ENCODE measurements at places on chromosomes 16 and 17.

DNA sequence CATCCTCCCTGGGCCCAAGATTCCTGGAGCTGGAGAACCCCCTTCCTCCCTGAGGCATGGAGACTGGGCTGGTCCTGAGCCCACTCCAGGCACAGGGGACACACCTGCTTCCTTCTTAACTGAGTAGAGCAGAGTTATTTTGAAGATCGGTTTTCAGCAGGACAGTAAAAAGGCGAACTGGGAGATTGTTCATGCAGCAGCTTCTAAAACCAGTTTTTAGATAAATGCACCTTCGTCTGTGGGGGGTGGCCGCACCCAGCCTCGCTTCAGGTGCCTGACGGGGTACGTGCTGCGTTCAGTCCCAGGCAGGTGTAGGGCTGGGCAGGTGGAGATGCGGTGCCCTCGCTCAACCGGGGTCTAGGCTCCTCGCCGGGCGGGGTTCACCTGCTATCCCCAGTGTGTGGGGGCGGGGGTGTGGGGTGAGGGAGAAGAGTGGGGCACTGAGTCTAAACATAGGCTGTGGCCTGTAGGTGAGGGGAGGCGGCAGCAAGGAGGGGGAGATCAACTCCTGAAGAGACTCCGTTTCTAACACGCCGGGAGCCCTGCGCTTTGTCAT, 69.5 kb downstream of the JPH3 start:
- DNase-seq = no peak

DNA sequence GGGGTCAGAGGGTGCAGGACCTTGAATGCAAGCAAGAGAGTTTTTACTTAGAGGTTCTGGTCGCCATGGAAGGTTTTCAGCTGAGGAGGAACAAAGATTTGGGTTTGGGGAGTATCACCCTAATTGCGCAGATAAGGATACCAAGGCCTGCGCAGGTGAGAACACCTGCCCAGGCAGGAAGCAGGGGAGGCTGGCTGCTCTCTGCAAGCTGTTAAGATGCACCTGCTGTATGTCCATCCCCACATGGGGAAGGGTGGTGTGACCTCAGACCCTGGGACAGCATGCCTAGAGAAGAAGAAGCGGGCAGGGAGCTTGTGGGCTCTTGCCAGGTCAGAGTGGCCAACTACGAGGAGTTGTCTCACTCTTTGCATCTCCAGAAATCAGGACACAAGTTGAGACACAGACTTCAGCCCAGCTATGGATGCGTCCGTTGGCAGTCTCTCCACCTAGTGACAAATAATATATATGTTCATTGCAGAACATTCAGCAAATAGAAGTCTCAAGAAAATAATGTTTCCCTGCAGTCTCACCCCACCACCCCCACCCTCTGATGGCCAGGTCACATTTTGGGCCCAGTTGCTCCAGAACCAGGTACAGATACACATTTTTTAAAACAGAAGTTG, 77.7 kb downstream of the SREBF1 start:
- no peak for DNase-seq

GRCh38 chr17:69962436-69962995, 112.5 kb upstream of the KCNJ16 start:
- no peak for DNase-seq

- DNase-seq = no peak
Observed at GRCh38 chr17:75638893-75639292, 5.7 kb downstream of the SMIM5 start.

- no peak for DNase-seq
Observed at GRCh38 chr17:77546772-77547241, 406.0 kb downstream of the SEC14L1 start.

DNA sequence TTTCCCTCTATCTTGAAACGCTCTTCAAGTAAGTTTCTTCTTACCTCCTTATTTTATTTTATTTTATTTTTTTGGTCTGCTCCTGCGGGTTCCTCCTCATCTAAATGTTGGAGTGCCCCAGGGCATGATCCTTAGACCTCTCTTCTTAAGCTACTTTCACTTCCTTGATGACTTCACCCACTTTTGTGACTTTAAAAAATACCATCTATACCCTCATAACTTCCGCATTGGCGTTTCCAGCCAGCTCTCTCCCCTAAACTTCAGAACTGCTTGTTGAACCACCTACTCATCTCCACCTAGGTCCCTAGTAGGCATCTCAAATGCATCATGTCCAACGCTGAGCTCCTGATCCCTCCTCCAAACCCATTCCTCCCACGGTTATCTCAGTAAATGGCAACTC, 51.4 kb upstream of the NFAT5 start:
- no peak for DNase-seq

DNA sequence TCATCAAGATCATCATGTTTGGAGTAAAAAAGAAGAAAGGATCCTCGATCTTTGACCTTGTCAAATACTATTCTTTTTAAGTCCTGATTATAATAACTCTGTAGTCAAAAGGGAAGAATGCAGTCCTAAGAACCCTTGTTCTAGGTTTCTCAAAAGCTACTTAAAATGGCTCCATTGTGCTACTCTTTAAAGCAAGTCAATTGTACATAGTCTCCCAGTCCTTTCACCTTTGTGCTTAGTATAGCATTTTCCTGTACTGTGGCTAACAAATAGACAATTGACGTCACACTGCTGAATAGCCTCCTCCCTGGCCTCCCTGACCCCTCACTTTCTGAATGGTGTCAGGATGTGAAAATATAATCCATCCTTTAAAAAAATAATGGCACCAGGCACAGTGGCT, 172.9 kb downstream of the AATF start:
- DNase-seq = no peak

DNA sequence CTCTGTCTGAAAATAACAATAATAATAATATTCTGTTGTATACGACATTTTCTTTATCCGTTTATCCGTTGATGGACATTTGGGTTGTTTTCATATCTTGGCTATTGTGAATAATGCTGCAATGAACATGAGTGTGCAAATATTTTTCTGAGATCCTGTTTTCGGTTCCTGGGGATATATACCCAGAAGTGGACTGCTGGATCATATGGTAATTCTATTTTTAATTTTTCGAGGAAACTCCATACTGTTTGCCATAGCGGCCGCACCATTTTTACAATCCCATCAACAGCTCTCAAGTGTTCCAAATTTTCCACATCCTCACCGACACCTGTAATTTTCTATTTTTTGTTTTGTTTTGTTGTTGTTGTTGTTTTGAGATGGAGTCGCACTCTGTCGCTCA, 5.3 kb upstream of the PRSS41 start:
- DNase-seq = no peak

GRCh38 chr16:49766225-49766624, 89.7 kb downstream of the ZNF423 start:
- DNase-seq = no peak

DNA sequence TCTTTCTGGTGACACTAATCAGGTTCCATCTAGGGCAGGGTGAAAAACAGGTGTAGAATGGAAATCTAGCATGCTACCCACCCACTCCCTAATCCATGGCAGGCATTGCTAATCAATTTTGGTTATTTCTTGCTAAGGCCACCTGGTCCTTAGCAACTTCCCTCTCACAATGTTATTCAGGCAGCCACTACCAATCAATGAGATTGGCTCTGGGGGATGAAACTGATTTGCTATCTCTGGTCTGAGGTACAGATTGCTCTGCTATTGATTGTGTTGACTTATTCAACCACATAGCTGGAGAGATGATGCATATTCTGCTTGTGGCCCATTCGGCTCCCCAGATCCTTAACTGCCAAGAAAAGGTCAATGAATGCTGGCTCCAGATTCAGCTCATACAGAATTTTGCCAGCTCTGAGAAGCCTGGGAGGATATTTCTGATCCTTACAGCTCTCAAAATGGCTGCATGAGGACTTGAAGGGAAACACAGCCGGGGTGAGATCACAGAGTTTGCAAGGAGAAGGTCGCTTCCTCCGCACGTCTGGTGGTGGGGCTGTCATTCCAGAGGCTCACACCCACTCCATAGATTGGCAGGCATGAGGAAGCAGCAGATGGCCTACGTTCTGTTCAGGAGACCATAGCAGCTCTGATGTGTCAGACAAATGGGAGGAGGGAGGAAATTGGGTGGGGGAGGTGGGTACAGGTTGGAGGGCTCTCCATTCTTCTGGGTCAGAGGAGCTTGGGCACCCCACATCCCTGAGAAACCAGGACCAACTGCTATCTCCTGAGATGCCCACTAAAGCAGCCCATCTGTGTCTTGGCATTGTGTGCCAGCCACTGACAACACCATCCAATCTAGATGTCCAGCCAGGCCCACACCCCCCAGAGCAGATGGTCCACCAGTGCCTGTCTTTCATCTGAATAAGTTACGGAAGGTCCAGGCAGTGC, 22.3 kb downstream of the SEZ6 start:
- DNase-seq = no peak

GRCh38 chr16:54236773-54237172, 49.8 kb downstream of the IRX3 start:
- no peak for DNase-seq
